ENCODE measurements at places on chromosomes 12 and 14. TPM values are rescaled to one million over a fixed set of nuclear protein-coding genes. Genes with fewer than 3 reads are reported as not detected.

The CYP27B1 gene
- under 0.01 TPM for total RNA-seq

The CLBA1 gene
- total RNA-seq, result 2.1 TPM

The HHIPL1 gene
- total RNA-seq, result 2.6 TPM

The SLC25A47 gene
- 0.52 TPM for total RNA-seq

The KRT7 gene
- total RNA-seq, result not detected

The ACRBP gene
- 1.0 TPM for total RNA-seq

The MAPKAPK5 gene
- 24.0 TPM for total RNA-seq

The TAS2R8 gene
- total RNA-seq, result not detected

The SRRM4 gene
- under 0.01 TPM for total RNA-seq

Measured in skeletal muscle tissue (tissue), 5 donors.